ENCODE measurements at places on chromosomes 12 and 14. TPM values are rescaled to one million over a fixed set of nuclear protein-coding genes. Genes with fewer than 3 reads are reported as not detected.
A peak's percentile ranks its signal among the peaks of the same experiment; 100 is the strongest.

KRT77 gene
- total RNA-seq = not detected

LIN7A gene
- 0.21 TPM for total RNA-seq

TBK1 gene
- total RNA-seq = 15.0 TPM

AMN gene
- total RNA-seq = 2.3 TPM

DNA sequence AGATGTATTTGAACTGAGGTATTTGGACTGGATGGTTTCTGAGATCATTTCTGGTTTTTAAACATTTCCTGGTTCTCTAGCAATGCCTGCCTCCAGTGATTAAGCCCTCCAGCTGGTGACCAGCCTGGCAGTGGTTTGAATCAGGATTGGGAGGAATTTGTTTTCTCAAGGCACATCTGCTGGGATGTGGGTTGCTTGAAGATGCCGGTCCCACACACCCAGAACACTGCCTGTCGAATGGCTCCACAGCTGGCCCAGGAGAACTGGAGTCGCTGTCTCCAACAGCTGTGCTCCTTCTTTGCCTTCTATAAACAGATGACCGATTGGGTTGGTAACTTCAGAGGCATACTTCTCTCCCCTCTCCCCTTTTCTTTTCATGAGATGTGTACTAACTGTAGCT, 258.0 kb upstream of the DDHD1 start:
- H3K27me3 ChIP-seq = no peaks in the 10 kb centered on the region
- DNase-seq = no peak
- no peaks in the 10 kb centered on the region for H3K4me1 ChIP-seq
- no peaks in the 10 kb centered on the region for H3K36me3 ChIP-seq
- H3K4me3 ChIP-seq = no peak overlapping the region

GRCh38 chr12:94276725-94277124, 128.3 kb downstream of the PLXNC1 start:
- H3K27me3 ChIP-seq = no peaks in the 10 kb centered on the region
- peaks cover 6% of the 10 kb centered on the region for H3K36me3 ChIP-seq
- peaks cover 6% of the 10 kb centered on the region for H3K4me1 ChIP-seq
- H3K27ac ChIP-seq = peak overlapping the region; percentile 8
- DNase-seq = no peak

DNA sequence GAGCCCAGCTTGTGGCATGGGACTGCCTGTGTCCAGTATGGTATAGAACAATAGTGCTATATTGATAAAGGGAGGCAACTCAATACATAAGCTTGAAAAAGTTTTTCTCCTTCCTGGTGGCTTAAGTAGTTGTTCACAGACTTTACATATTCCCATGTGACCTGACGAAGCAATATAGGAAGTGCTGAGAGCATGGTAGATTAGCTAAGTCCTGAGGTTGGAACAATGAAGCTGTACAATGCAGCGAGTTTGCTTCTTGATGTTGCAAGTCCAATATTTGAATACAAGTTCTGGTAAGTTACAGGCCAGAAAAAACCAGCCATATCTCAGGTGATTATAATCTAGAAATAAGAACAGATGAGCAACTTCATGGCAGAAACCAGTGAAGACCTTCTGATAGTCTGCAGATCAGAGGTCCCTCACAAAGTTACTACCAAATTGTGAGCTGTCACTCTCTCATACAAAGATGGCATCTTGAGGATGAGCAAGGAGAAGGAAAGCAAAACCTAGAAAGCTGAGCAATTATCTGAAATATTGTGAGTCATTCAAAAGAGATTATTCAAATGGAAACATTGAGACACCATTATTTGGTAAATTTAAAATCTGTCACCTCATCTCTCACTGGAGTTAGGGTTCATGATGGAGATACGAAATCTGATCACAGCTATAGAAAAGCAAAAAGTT, 72.9 kb upstream of the BTG1 start:
- no peak overlapping the region for H3K27ac ChIP-seq
- DNase-seq = no peak
- H3K36me3 ChIP-seq = peaks cover 2% of the 10 kb centered on the region
- no peak overlapping the region for H3K4me3 ChIP-seq
- H3K27me3 ChIP-seq = no peaks in the 10 kb centered on the region

DNA sequence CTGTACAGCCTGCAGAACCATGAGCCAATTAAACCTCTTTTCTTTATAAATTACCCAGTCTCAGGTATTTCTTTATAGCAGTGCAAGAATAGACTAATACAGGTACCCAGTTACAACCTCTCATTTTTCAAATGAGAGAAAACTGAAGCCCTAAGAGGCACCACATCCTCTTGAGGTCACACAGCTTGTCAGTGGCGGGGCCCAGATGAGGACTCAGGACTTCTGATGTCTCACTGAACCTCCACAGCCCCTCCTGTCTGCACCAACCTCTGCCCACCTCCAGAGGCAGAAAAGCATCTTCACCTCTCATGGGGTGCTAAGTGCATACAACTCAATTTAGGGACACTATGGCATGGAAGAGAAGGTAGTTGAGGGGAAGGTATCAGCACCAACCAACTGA, 120.7 kb downstream of the CRACR2A start:
- H3K4me1 ChIP-seq = peaks cover 4% of the 10 kb centered on the region
- no peaks in the 10 kb centered on the region for H3K27me3 ChIP-seq
- H3K27ac ChIP-seq = no peak overlapping the region
- peaks cover 8% of the 10 kb centered on the region for H3K36me3 ChIP-seq
- H3K4me3 ChIP-seq = no peak overlapping the region
